ENCODE measurements at places on chromosomes 13 and 19.
A peak's percentile ranks its signal among the peaks of the same experiment; 100 is the strongest.

DNA sequence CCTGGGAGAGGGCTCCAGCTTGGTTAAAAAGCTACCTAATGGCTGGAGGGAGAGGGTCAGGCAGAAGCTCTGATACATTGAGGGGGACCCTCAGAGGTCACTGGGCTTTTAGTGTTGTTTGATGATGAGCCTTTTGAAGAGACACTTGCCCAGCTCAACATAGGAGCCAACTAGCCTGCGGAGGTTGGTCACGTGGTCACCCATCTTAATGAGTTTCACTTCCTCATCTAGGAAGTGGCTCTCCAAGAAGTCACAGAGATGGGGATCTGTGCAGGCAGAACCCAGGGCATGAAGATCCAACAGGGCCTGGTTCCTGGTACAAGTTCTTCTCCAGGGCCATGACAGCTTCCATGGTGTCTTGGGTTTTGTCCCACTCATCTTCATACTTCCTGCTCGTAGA, 33.4 kb downstream of the IPO5 start:
- no peak for DNase-seq

GRCh38 chr19:39448271-39448670, 2.9 kb downstream of the SUPT5H start:
- no peak for DNase-seq

DNA sequence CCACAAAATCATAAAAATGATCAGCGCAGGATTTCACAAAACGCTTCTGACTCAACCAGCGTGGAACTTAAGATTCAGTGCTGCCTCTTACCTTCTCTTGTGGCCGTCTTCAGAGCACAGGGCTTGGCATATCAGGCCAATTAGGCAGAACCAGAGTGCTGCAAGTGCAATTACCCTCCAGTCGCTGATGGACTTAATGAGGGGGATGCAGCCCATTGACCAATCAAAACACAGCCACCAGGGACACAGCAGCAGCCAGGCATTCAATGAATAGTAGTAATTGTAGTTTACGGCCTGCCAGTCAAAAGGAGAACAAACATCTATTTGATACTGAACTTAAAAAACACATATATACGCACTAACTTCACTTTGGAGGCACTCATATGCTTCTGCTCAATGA, 38.2 kb downstream of the TMTC4 start:
- DNase-seq: no peak

DNA sequence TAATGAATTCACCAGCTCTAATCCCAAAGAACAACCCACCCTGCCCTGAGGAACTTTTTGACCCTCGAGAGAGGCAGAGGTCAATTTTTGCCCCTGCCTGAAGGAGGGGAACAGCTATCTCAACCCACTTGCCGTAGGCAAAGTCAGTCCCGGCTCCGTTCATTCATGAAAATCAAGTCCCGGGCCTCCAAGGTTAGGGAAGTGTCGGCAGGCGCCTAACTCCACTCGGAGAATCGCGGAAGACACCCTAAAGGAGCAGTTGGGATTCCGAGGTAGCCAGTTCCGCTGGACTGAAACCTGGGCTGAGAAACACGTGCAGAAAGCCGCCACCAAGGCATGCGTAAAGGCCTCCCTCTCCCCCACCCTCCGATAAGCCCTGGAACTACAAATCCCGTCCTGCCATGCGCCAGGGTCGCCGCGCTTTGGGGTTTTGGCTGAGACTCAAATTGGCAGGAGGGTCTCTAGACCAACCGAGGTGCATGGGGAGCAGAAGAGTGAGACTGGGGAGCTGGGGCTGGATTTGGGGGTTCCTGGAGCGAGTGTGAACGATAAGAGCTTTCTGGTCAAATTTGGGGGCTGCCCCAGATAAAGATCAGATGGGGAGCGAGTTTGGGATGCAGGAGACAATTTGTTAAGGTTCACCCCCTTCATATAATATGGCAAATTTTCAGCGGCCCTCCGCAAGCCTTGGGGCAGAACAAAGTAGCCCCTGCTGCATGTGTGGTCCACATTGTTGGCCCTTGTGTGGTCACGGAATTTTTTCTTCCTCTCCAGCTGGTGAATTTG, at the start of gene TNPO2:
Gene TNPO2, minus strand, starts transcription at position 292 of the 786 bp plus-strand sequence. CDS start 2,955 bp downstream, outside the sequence.
- DNase-seq: peak; percentile 69

GRCh38 chr19:38224014-38224862, at the start of gene DPF1:
Gene DPF1 (minus strand): TSS chr19:38224222. CDS start chr19:38224142, 80 bp downstream.
- peak; percentile 93 for DNase-seq

GRCh38 chr13:95235974-95236373, 65.3 kb downstream of the ABCC4 start:
- no peak for DNase-seq

All from GM12891 (cell line).